Neural progenitor cell (in vitro differentiated cells): ENCODE measurements at places on chromosomes 1 and 21.

DNA sequence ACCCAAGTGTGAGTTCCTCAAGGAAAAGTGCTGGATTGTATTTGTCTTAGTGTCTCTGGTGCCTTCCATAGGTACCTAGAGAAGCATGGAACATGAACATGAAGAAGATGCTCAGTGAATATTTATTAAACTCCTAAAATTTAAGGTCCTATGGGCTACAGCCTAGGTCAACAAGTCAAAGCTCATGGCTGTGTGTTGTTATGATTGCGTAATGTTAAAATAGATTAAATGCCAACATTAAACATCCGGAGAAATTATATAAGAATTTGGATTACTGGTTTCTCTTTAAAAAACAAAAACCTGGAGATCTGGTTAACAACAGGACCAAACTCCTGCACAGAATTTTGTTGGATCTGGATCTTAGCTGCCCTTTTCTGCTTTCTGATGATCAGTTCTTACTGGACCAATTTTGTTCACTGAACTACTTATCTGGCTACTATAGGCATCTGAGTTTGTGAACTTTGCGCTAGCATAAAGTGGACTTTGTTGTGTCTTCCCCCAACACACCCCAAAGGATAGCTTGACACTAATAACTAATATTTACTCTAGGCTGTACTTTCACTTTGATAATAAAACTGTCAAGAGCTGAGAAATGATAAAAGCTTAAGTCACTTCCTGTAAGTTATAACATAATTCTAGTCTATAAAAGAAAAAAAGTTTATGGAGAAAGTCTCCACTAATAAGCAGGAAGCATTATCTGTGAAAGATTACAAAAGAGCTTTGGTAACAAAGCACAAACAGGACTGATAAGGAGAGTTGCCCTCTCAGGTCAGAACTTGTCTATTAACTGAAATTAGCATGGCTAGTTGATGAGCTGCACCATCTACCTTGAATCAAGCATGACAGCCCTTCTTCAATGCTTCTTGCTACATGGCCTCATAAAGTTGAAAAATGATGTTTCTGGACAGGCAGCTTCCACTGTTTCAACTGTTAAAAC lies 20.7 kb downstream of the F5 start:
- H3K4me3 ChIP-seq, result no peak overlapping the region
- H3K27ac ChIP-seq, result no peak overlapping the region
- H3K27me3 ChIP-seq, result peaks cover 8% of the 10 kb centered on the region

DNA sequence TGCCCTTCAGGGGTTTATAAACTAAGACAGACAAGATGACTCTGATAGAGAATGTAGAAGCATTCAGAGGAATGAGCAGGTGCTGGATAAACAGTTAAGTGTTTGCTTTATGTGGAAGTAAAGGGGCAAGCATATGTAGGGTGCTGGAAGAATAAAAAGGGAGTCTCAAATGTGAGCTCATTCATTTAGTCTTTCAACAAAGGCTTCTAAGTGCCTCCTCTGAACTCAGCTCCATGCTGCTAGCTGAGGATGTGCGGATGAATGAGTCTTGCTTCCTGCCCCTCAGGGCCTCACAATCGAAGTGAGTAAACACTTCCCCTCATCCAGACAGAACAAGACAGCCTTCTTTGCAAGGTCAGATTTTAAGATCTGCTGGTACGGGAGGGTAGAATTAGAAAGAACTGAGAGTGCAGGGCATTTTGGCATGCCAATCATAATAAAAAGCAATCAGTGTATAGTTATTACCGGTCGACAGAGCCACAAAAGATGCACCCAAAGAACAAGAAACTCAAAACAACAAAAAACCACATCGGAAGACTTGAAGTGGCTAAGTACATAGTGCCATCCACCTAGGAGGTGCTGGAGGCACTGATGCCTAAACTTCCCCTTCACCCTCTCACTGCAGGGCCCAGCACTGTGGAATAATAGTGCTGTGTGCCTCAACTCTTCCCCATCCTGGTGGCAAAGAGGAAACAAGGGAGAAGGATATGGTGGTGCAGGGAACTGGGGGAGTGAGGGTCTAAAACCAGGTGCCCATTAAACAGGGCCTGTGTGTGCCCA lies 69.8 kb downstream of the TNR start:
- peak overlapping the region; percentile 72 for H3K27ac ChIP-seq
- no peak overlapping the region for H3K4me3 ChIP-seq
- no peaks in the 10 kb centered on the region for H3K27me3 ChIP-seq
- peaks cover 43% of the 10 kb centered on the region for H3K4me1 ChIP-seq

DNA sequence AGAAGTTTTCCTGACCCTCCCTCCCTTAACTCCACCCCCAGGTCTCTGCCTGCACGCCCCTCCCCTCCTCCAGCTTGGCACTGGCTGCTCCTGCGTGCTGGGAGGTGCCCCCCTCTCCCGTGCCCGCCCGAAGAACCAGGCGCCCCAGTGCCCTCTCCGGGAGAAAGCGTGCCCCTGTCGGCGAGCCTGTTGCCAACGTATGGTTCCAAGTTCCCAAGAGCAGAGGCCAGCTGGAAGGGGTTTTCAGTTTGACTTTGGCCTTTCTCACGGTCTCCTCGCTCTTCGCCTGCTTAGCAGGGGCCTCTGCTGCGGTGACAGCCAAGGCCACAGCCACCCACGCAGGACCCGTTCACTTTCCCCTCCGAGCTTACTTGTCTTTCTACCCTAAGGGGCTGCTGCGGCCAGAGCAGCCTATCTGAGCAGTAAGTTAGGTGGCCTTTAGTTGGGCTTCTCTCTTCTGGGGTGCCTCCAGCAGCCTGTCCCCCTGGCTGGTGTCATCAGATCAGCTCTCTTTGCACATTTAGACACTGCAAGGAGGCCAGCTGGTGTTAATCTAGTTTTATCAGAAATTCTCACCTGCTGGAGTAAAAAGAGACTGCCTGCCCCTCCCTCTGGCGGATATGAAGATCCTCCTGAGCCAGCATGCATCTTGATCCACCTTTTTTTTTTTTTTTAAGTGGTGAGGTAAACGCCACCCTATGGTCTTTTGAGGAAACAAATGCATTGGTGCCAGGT lies 1.5 kb downstream of the STUM start:
- no peak overlapping the region for H3K27ac ChIP-seq
- DNase-seq, result peak; percentile 45

- peak overlapping the region; percentile 73 for H3K4me3 ChIP-seq
- no peak overlapping the region for H3K27ac ChIP-seq
- peak; percentile 22 for DNase-seq
- H3K4me1 ChIP-seq, result no peaks in the 10 kb centered on the region
These were observed 365.5 kb upstream of the ESRRG start for GRCh38 chr1:217088521-217089284.
